ENCODE measurements at places on chromosomes 13 and 19. TPM values are rescaled to one million over a fixed set of nuclear protein-coding genes. Genes with fewer than 3 reads are reported as not detected.

Gene HRC
- total RNA-seq: 0.30 TPM

Gene TMPRSS9
- not detected for total RNA-seq

Gene KLHL1
- total RNA-seq: not detected

Gene POU4F1
- not detected for total RNA-seq

Gene DENND1C
- total RNA-seq: not detected

Gene GAS6
- 186 TPM for total RNA-seq

Gene APC2
- total RNA-seq: 0.08 TPM

Gene TTYH1
- not detected for total RNA-seq

Gene SHISA2
- total RNA-seq: under 0.01 TPM

Measured in smooth muscle cell of the coronary artery (primary cell).